ENCODE measurements at places on chromosomes 2 and 18.

DNA sequence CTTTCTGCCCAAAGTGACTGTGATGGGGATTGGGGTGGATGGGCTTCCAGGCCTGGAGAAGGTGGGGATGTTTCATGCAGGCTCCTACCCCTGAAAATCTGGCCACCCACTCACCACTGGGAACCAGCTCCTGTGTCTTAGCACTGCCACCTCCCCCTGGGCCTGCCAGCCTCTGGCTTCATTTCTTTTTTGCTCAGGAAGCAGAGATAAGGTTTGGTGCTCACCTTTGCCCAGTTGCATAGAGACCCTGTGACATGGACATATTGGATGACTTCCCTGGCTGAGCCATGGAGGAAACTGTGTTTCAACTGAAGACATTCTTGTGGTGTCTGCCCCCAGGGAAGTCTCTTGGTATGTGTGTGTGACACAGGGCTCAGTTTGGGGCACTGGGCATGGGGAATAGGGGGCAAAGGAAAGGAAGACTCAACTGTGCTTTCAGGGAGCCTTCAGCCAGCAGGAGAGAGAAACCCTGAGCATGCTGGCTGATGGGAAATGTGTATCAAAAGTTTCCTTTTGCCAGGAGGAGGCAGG, 16.7 kb downstream of the CTIF start:
- no peak for DNase-seq

- no peak for DNase-seq
These were observed 120.7 kb downstream of the INHBB start for GRCh38 chr2:120466704-120467054.

- no peak for DNase-seq
These were observed 16.9 kb downstream of the KLHL41 start for GRCh38 chr2:169526451-169526850.

DNA sequence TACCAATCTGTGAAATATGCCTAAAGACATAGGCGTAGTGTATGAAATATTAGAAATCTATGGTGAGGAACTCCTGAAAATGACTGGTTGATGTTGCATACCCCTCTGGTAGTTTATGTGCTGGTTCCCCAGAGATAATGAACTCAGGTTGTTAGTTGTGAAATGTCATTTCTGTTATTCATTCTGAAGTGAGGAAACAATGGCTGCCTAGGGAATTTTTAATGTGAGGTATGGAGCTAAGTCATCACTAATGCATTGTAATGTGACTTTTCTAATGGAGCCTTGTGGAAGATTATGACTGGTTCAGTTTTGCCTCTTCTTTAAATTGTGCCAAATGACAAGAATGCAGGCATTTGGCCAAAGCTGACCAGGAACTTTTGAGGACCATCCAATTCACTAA, 61.6 kb upstream of the RAB27B start:
- DNase-seq, result no peak

DNA sequence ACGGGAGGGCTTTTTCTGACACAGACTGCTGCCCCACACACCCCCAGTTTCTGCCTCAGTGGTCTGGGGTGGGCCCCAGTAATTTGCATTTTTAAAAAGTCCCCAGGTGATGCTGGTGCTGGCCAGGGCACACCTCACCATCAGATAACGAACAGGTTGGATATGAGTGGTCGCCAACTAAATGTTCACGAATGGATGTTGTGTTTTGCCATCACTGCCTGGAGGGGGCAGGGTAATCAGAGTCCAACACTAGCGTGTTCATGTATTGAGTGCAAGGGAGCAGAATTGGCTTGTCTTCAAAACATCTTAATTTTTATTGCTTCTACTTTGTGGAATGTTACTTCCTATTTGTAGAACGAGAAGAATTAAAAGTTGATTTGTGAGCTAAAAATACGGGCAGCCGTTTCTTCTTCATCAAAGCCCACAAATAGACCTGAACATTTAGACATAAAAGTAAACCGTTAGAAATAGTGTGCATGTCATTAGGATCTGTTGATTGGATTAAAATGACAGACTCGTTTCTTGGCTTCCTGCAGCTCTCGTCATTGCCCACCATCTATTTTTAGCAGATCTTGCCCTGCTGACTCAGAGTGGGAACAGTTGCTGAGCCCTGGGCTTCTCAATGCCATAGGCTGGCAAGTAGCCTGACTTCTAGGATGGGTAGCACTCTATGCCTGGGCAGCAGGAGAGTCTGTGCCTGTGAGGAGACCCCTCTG, 45.2 kb downstream of the NCK2 start:
- no peak for DNase-seq

GRCh38 chr18:63850020-63850419, 37.5 kb upstream of the SERPINB2 start:
- peak; percentile 8 for DNase-seq

GRCh38 chr2:68521037-68521436, 53.7 kb downstream of the APLF start:
- no peak for DNase-seq

- DNase-seq, result no peak
These were observed 5.4 kb upstream of the IGFBP5 start for GRCh38 chr2:216700781-216701180.

DNA sequence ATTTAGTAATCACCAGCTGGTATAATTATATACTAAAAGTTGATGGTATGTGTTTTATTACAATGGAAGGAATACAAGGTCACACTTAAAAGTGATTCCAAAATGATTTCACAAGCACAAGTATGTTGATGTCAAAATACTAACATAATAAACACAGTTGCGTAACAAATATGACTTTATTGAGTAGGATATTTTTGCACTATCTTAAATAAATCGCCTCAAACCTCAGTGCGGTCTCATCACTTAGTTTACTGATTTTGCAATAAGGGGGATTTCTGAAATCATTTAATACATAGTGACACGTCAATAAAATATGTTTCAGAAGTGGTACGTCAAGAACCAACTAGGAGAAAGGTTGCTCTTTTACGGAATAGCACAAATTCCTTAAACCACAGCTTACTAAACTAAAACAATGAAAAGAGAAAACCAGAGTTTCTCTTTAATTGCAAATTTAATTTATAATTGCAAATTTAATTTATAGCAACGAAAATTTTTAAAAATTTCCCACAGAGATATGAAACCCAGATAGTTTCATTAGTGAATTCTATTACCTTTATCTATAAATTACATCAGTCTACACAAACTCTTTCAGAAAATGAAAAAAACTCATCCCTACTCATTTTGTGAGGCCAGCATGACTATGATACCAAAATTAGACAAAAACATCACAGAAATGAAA, 304.0 kb upstream of the REG3G start:
- DNase-seq, result no peak
